SK-N-SH treated with all-trans-retinoic acid at 6 μM for 48 hours (cell line): ENCODE measurements at places on chromosomes 7 and 10.
A peak's percentile ranks its signal among the peaks of the same experiment; 100 is the strongest.

- peak; percentile 53; the same call in 2 of the 3 replicates for ATAC-seq
These were observed 38.0 kb upstream of the CACNA2D1 start for GRCh38 chr7:82481499-82482097.

GRCh38 chr7:93015779-93016481 is 101.8 kb downstream of the SAMD9 start:
- peak; percentile 21 for ATAC-seq

GRCh38 chr7:155984028-155984580 is 171.8 kb upstream of the SHH start:
- ATAC-seq = no peak

DNA sequence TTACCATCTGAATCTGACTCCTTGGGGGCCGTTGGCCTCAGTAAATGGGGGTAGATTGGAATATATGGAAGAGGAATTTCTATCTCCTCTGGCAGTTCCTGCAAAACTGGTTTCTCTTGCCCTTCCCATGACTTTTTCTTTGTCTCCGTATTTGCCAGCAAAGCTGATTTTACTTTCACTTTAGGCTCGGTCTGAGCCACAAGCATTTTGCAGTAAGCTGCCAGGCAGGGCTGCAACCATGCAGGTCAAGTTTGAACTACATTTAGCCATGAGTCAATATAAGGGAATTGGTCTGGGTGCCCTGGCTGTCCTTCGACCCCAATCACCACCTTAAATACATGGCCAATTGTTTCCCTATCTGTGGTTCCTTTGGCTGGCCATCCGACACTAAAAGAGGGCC is 104.3 kb downstream of the TRIM24 start:
- no peak for ATAC-seq

- ATAC-seq = no peak; the same call in 2 of the 3 replicates
These were observed 224.6 kb downstream of the RELN start for GRCh38 chr7:103764901-103765300.

GRCh38 chr7:74449809-74450397 is 3.8 kb upstream of the GTF2IRD1 start:
- ATAC-seq = peak; percentile 68

DNA sequence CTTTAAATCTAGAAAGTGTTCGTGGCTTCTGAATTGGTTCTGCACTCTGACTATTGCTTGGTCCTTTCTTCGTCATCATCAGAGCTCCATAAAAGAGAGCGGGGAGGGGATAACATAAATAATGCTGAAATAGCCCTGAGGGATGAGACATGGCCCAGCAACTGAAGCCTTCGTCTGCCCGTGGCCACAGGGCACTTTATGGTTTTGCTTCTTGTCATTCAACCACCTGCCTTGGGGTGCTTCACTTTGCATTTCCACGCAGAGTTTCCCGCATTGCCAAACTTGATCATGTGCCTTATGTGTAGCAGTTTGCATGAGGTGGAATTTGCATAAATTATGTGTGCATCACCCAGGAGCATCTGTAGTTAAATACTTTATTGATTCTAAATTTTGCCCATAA is 15.9 kb downstream of the GSTO2 start:
- ATAC-seq = no peak

- peak; percentile 80 for ATAC-seq
These were observed 103.0 kb upstream of the LSM8 start for GRCh38 chr7:118080947-118081346.

DNA sequence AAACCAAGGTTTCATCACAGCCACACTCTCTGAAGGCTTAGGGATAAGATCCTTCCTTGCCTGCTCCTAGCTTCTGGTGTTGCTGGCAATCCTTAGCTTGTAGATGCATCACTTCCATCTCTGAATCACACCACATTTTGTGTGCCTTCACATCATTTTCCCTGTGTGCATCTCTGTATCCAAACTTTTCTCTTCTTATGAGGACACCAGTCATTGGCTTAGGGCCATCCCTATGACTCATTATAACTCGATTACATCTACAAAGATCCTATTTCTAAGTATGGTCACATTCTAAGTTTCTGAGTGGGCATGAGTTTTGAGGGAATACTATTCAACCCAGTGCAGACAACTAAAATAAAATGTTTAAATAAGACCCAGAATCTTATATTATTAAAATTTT is 121.7 kb downstream of the C7orf25 start:
- ATAC-seq = no peak
